ENCODE measurements at places on chromosomes 3 and 15. TPM values are rescaled to one million over a fixed set of nuclear protein-coding genes. Genes with fewer than 3 reads are reported as not detected.

Gene CLDN16
- under 0.01 TPM for total RNA-seq

DNA sequence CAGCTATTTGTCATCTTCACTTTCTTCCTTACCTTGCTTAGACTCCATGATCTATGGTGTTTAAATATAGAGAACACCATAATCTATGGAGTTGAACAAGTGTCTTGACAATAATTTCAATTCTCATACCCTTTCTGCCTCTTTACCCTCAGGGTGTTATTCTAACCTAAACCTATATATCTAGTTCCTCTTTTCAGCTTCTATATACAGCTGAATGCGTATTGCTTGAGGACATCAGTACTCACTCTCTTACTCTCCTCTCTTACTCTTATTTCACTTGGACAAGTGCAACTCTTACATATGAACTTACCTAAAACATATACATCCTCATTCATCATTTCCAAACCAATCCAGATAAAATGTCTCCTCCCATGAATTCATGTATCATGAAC is 187.1 kb downstream of the RAP2B start:
- no peak overlapping the region for H3K27ac ChIP-seq
- peaks cover 20% of the 10 kb centered on the region for H3K4me1 ChIP-seq
- no peak for DNase-seq
- H3K4me3 ChIP-seq = no peak overlapping the region
- H3K36me3 ChIP-seq = no peaks in the 10 kb centered on the region

- H3K36me3 ChIP-seq = peaks cover 37% of the 10 kb centered on the region
- no peak overlapping the region for H3K4me3 ChIP-seq
- H3K27ac ChIP-seq = no peak overlapping the region
These were observed 8.6 kb upstream of the TEX264 start for GRCh38 chr3:51662456-51662855.

DNA sequence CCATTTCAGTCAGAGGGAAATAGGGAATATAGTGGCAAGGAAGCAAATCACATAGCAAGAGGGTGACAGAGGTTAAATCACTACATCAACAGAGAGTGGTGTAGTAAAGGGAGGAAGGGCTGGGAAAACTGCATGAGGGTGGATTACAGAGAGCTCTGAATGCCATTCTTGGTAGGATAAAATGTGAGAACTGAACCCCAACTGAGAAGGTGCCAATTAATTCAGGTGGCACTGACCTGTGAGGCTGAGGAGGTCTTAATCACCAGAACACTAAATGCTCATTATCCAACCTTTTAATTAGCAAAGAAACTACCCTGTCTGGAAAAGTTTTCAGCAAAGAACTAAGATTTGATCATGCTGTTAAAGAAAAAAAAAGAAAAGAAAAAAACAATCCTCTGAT is 202.7 kb downstream of the LRRN1 start:
- H3K27ac ChIP-seq = no peak overlapping the region
- no peak overlapping the region for H3K4me3 ChIP-seq
- H3K27me3 ChIP-seq = no peaks in the 10 kb centered on the region
- H3K36me3 ChIP-seq = no peaks in the 10 kb centered on the region

DNA sequence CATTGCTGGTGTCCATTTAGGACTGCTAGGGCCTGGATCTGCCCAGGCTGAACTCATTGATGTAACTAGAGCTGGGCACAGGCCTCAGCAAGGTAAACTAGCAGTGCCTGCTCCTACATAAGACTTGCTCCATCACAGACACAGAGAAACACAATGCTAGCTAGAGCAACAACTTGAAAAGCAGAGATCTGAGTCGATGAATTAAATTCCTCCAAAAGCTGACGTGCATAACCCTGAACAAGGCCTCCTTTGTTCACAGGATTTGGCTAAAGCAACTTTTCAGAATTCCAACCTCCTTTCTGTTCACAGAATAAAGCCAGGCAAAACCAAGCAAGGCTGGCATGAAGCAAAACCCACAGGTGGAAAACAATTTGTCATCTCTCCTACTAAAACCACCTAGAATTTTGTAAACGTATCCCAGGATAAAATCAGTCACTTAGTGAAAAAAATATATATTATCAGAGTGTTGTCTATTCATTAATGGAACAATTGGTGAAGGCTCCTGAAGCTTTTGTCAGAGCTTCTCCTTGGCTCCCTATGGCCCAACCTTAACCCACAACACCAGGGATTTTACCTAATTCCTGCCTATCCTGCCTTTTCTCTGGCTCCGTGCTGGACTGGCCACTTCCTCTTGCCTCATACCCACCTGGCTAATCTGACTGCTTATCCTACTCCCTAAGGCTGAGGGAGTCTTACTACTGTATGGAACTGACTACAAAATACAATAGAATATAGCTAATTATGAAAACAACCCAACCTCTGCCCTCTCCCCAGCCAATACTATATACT is 39.9 kb downstream of the PLCH1 start:
- no peaks in the 10 kb centered on the region for H3K27me3 ChIP-seq
- no peak for DNase-seq
- no peak overlapping the region for H3K4me3 ChIP-seq
- no peaks in the 10 kb centered on the region for H3K36me3 ChIP-seq
- H3K4me1 ChIP-seq = no peaks in the 10 kb centered on the region
- H3K27ac ChIP-seq = no peak overlapping the region

DNA sequence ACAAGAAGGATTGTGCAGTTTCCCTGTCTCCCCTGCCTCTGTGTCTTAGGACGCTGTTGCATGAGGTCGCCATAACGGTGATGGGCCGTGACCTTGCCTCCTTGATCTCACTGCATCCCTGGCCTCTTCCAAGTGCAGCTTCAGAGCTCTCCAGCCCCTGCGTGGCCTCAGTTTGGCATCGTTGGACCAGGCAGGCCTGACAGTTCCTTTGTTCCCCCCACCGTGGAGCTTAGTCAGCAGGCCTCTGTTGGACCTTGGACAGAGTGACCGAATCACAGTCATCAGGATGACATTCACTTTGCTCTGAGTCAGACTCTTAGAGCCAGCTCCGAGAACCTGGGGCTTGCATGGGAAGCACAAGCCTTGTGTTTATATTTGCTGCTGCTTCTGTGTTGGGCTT is 139.4 kb downstream of the OPA1 start:
- no peaks in the 10 kb centered on the region for H3K27me3 ChIP-seq
- no peak overlapping the region for H3K27ac ChIP-seq
- peak; percentile 88 for DNase-seq
- H3K36me3 ChIP-seq = no peaks in the 10 kb centered on the region
